Inflammatory macrophage treated with lipopolysaccharide for 1 hour (primary cell): ENCODE measurements at places on chromosomes 3 and 15.

DNA sequence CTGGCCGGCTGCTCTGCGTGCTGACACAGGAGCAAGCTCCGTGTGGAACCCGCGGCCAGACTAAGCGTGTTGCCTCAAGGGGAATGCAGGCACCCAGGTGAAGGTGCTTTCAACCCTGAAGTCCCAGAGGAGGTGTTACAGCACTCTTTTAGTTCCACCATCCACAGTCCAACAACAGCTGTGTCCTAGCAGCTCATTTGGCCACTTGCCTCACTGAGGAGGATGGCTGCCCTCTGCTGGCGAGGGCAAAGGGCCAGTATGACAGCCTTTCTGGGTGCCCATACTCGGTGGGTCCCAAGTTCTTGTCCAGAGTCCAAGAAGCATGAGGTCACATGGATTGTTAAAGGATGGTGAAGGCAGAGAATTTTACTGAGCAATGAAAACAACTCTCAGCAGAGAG is 87.8 kb downstream of the C3orf85 start:
- no peak for DNase-seq

GRCh38 chr3:50090984-50091383 is 2.3 kb downstream of the RBM5 start:
- DNase-seq = no peak

- no peak for DNase-seq
Observed at GRCh38 chr3:54232618-54233017, 110.3 kb downstream of the CACNA2D3 start.

DNA sequence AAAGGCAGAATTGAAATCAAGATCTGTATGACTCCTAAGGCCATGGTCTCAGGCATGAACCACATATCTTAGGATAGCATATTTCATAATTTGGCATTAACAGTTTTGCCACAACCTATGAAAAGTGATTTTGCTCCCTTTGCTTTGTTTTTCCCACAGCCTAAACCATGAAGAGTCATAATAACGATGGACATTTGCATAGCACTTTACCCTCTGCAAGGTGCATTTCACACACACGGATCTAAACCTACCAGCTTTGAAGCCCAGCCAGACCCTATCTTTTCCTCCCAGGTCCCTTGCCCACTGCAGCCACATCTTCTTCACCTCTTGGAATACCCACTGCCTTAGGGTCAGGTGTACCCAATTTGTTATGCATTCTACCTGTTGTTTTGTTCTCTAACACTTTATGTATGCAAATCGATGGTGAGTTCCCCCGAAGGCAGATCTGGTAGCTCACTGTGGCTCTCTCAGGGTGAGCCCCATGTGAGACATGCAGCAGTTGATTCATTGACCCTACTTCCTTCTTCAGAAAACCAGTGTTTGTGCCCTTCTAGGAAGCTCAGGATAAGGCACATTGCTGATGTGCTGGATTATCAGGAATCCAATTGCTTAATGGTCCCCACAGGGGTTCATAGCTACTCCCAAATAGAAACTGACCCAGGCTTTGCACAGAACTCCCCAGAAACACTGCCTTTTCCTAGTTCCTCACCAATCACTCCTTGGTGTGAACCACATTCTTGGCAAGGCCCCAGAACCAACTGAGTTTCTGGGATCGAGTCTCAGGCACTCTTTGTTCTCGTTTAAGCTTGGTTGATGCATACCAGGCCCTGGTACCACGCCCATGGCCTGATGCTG is 8.7 kb downstream of the ARHGAP31 start:
- DNase-seq = no peak

GRCh38 chr15:39852250-39852649 is 67.8 kb downstream of the GPR176 start:
- DNase-seq = no peak

- no peak for DNase-seq
Observed at GRCh38 chr3:55294557-55294956, 192.5 kb downstream of the WNT5A start.

DNA sequence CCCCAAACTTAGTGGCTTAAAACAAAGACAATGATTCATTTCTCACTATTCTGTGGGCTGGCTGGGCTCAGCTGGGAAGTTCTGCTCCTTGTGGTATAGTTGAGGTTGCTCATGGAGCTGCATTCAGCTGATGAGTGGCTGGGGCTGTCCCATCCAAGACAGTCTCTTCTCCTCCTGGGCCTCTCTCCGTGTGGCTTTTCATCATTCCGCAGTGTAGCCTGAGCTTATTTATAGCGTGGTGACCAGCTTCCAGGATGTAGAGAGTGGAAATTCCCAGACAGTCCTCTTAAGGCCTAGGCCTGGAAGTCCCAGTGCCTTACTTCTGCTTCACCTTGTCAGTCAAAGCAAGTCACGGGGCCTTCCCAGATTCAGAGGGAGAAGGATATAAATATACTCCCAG is 136.7 kb upstream of the DAZL start:
- DNase-seq = peak; percentile 68

DNA sequence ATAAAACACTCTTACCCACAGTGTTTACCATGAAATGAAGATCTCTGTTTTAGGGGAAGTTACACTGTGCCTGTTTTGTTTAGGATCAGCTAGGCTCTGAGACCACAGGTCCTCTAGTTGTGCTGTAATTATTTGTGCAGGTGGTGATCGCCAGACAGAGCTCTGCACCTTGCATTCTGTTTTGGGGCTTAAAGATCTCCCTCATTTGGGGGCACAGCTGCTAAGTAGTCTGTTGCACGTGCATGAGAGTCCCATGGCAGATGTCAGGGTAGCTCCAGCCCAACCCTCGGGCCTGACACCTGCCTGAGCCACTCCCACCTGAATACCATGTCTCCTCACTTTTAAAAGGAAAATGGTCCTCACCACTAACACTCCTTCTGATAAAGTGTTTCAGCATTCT is 12.4 kb downstream of the C3orf20 start:
- DNase-seq = no peak

GRCh38 chr3:142240708-142241107 is 15.3 kb upstream of the GK5 start:
- DNase-seq = no peak

DNA sequence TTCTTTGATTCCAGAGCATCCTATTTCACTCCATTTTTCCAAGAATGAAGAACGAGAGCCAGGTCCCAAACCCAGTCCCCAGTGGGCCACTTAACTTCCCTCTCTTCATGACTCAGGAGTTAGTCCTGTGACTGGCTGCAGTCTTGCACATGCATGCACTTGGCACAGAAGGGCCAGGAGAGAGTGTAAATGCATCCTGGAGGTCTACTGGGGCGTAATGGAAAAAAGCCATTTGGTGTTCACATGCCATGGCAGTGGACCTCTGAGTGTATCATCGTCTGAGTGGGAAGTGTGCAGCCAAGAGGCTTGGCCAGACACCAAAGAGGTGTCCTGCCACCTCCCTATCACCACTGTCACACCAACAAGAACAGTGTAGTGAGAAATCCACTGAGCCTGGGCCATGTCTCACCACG is 15.1 kb upstream of the RFTN1 start:
- DNase-seq = peak; percentile 44

GRCh38 chr3:14194865-14195264 is 16.2 kb downstream of the LSM3 start:
- DNase-seq = no peak

- DNase-seq = no peak
Observed at GRCh38 chr15:26032162-26032846, 169.2 kb upstream of the ATP10A start.

DNA sequence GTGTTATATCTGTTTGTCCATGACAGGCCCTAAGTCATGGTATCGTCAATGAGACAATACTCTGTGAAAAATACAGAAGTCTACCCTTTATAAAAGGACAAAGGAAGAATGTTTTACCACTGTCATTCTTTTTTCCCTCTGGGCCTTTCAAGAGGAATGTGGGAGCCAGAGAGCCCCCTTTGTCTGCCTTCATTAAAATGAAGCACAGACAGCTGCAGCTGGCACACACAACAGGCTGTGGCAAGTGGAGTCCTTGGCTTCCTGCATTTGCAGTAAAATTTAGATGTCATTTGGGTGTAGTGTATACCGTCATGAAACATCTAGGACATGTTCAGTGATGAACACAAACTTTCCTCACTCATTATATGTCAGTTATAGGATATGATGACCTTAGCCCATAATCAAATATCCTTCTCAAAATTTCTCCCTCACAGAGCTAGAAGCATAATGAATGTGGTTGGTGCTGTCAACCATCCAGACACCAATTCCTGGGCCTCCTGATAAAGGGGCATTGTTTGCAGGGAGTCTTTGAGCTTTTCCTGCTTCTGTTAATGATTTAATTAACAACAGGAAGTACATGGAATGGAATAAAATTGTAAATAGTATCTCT is 76.4 kb downstream of the DHX36 start:
- DNase-seq = no peak

DNA sequence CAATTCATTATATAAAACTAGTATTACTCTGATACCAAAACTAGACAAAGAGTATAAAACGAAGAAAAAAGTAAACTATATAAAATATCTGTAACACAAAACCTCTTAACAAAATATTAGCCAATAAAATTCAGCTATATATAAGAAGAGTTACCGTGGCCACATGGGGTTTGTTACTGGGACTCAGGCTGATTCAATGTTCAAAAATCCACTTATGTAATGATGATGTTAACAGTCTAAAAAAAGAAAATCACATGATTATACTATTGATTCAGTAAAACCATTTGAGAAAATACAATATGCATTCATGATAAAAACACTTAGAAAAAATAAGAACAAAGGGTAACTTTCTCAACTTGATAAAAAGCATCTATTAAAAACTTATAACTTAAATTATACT is 18.3 kb downstream of the P2RY1 start:
- no peak for DNase-seq

DNA sequence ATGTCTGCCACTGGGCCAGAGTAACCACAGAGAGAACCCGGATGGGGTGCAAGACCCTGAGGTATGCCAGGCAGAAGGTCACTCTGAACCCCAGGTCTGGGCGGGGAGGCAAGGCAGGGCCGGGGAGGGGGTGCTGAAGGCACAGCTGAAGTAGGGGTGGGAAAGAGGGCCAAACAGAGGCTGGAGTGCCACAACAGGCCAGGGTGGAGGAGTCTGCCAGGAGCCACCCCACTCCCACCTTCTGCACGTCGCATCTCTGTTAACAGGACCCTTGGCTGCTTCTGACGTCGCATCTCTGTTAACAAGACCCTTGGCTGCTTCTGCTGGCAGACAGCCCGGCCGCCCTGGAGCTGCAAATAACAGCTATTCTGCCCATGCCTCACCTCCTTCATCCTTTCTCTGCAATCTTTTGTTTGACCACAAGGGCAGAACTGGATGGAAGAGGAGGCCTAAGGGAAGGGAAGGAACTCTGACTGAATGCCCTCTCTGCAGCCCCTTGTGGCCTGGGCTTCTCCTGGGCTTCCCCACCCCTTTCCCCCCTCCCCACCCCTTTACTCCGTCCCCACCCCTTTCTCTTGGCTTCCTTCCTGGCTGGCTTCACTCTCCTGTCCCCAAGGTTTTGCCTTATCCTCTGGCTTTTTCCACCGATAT is 20.6 kb upstream of the FBLN2 start:
- no peak for DNase-seq

GRCh38 chr3:77967621-77968020 is 927.7 kb downstream of the ROBO2 start:
- DNase-seq = no peak

DNA sequence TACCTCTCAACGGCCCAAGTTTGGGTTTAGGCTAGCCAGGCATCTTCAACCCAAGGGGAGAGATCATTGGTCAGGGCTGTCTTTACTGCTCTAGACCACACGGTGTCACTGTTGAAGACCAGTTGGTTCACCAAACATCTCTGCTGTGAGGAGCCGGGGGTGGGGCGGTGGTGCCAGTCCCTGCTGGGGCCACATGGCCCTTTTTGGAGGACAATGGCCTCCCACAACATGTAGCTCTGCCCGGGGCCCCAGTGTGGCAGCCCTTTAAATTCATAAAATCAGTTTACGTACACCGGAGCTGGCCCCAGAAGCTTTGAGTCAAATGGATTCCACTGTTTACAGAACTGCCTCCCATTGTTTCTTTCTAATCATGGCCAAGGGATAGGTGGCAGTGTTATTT is 19.1 kb upstream of the TM4SF18 start:
- peak; percentile 81 for DNase-seq

DNA sequence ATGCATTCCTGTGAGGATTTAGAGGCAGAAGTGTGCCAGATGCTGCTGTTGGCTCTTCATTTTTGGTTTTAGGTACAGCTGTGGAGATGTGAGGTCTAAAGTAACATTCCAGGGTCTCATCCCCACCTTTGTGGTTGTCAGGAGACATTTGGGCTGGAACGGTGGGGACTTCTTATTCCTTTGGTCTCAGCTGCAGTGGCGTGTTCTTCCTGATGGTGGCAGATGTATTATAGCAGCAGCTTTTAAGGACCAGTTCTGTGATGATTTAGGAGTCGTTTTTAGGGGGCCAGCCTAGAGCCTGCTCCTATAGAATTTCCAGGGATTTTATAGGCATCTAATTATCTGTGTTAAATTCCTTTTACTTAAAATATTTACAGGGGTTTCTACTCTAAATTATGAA is 221.0 kb upstream of the EOMES start:
- DNase-seq = no peak

DNA sequence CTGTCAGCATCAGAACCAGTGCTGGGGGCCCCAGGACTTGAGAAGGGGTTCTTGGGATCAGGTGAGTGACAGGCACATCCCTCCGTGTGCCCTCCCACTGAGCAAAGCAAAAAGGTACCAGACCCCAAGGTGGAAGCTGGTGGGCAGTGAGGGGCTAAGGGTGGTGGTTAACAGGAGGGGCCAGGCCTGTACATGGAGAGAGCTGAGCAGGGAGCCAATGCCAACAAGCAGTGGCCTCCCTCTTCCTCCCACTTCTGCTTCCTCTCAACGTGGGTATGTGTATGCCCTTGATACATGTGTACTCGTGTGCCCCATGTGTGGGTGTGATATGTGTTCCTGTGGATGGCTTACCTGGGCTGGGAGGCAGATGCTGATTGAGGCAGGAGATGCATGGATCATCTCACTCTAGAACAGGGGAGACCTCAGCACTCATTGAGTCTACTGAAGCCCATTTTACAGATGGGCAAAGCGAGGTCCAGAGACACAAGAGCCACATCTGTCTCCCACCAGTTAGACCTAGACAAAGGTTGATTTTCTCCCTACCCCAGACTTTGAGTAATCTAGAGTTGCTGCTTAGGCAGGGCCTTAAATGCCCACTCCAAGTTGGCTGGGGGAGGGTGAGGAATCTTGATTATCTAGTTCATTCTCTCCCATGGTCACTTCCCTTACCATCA is 945 bp downstream of the VIPR1 start:
- DNase-seq = no peak

- DNase-seq = peak; percentile 21
Observed at GRCh38 chr15:43463507-43463906, 29.4 kb downstream of the TP53BP1 start.

- DNase-seq = no peak
Observed at GRCh38 chr3:172359231-172359630, 89.0 kb downstream of the GHSR start.

- no peak for DNase-seq
Observed at GRCh38 chr15:71355268-71355667, 240.0 kb downstream of the THSD4 start.

GRCh38 chr3:123909785-123910184 is 25.7 kb upstream of the MYLK start:
- no peak for DNase-seq

DNA sequence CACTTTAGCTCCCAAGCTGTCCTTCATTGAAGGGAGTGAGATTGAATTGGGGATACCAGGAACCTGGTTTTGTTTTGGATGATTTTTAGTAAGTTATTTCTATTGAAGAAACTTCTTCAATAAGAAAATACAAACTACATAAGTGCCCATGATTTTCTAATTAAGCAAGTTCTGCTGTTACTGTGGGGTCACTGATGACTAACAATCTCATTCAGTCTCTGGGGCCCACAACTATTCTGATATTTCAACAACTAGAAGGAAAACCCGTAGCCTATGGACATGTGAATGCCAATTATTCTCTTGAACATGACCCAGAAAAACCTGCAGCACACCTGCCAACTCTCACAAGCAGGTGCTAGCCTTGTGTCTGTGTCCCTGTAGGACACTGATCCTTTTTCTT is 184.6 kb downstream of the DCLK3 start:
- no peak for DNase-seq
